ENCODE measurements at places on chromosomes 7 and 10. TPM values are rescaled to one million over a fixed set of nuclear protein-coding genes. Genes with fewer than 3 reads are reported as not detected.
A peak's percentile ranks its signal among the peaks of the same experiment; 100 is the strongest.

- H3K4me3 ChIP-seq, result no peak overlapping the region
- peaks cover 4% of the 10 kb centered on the region for H3K4me1 ChIP-seq
- H3K27ac ChIP-seq, result no peak overlapping the region
- H3K36me3 ChIP-seq, result no peaks in the 10 kb centered on the region
Observed at GRCh38 chr10:111593578-111593977, 516.7 kb downstream of the ADRA2A start.

FAM25G gene
- total RNA-seq, result not detected

DNA sequence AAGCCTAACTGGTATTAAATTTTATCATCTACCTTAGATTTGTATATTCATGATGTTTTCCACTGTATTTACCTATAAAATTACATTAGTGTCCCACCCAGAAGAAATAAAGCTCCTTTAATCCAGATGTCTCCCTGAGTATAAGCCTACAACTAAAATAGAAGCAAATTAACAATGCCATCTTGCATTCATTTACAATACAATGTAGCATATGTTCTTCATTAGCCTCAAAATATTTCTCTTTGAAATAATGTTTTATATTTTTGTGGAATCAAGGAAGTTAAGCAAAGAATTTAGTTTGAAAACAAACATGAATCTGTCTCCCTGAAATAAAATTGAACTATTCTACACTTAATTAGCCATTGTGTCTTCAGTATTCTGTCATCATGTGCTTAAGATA, 112.3 kb downstream of the CACNA2D1 start:
- no peak overlapping the region for H3K27ac ChIP-seq
- H3K36me3 ChIP-seq, result no peaks in the 10 kb centered on the region
- H3K4me1 ChIP-seq, result peaks cover 4% of the 10 kb centered on the region
- H3K27me3 ChIP-seq, result no peaks in the 10 kb centered on the region
- H3K4me3 ChIP-seq, result no peak overlapping the region

ADCYAP1R1 gene
- 2.8 TPM for total RNA-seq

ADAMTS14 gene
- 0.29 TPM for total RNA-seq

- no peaks in the 10 kb centered on the region for H3K36me3 ChIP-seq
- no peak for DNase-seq
- H3K4me3 ChIP-seq, result peak overlapping the region; percentile 31
- H3K27ac ChIP-seq, result no peak overlapping the region
- peaks cover 4% of the 10 kb centered on the region for H3K27me3 ChIP-seq
Observed at GRCh38 chr10:91745090-91745831, 53.0 kb upstream of the TNKS2 start.

GRCh38 chr10:25261110-25261509, 86.3 kb downstream of the GPR158 start:
- no peak for DNase-seq
- H3K4me3 ChIP-seq, result no peak overlapping the region
- no peaks in the 10 kb centered on the region for H3K36me3 ChIP-seq

DNA sequence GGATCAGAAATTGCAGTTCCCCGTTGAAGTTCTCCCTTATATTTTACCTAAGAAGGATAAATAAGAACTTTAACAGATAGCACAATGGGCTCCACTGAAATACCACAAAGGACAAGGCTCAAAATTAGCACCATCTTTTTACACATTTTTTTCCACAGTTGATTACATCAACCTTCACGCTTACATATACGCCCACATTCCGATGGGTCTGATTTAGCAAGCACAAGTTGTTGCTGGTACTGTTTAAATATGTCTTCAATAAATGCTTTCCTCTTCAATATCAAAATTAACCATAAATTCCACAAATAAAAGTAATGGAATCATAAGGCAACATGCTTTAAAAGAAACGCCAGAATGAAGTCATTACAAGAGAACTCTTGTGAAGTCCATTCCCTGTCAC, 79.5 kb downstream of the NEBL start:
- H3K4me1 ChIP-seq, result no peaks in the 10 kb centered on the region
- H3K27me3 ChIP-seq, result no peaks in the 10 kb centered on the region
- no peak for DNase-seq

DNA sequence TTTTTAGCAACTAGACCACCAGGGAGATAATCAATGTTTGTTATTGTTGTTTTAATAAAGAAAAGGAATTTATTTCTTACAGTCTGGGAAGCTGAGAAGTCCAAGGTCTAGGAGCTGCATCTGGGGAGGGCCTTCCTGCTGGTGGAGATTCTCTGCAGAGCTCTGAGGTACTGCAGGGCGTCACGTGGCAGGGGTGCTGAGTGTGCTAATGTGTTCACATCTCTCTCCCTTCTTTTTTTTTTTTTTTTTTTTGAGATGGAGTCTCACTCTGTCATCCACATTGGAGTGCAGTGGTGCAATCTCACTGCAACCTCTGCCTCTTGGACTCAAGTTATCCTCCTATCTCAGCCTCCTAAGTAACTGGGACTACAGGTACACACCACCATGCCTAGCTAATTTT, 150.9 kb upstream of the TRIM24 start:
- H3K27me3 ChIP-seq, result no peaks in the 10 kb centered on the region
- no peak for DNase-seq
- no peak overlapping the region for H3K27ac ChIP-seq
- peaks cover 3% of the 10 kb centered on the region for H3K4me1 ChIP-seq
- H3K4me3 ChIP-seq, result no peak overlapping the region

HDAC9 gene
- 6.8 TPM for total RNA-seq

DNA sequence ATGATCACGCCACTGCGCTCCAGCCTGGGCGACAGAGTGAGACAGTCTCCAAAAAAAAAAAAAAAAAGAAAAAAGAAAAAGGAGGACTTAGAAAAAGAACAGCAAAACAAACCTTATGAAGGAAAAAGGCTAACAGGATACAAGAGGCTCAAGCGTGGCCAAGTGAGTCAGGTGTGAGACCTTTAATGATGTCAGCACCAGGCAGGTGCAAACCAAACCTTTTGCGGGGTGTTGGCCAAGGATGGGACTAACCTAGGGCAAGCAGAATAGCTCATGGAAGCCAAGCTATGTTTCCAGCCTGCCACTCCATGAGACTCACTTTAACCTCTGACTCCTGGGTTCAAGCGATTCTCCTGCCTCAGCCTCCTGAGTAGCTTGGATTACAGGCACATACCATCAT, 11.3 kb upstream of the GNA12 start:
- H3K27ac ChIP-seq, result no peak overlapping the region
- no peak for DNase-seq
- H3K36me3 ChIP-seq, result no peaks in the 10 kb centered on the region
- H3K27me3 ChIP-seq, result no peaks in the 10 kb centered on the region

ASB13 gene
- total RNA-seq, result 13.9 TPM

CCDC126 gene
- 11.1 TPM for total RNA-seq

GPR85 gene
- total RNA-seq, result 5.0 TPM

DNA sequence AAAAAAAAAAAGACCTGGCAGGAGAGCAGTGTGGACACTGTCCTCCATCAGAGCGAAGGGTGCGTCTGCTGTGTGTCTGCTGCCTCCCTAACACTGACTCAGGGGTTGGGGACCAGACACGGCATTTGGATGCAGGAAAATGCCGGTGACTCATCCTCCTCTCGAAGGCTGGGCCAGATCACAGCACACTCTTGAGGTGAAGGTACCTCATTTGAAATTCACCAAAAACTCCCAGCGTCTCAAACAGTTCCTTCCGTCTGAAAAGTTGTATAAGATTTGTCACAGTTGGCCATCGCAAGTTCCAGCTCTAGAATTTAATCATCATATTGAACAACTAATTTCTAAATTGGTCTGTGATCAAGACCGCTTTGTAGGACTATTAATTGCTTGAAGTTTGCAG, 118.1 kb upstream of the LYZL2 start:
- peaks cover 17% of the 10 kb centered on the region for H3K4me1 ChIP-seq
- H3K27me3 ChIP-seq, result peaks cover 33% of the 10 kb centered on the region
- no peak for DNase-seq

PTEN gene
- total RNA-seq, result 80.6 TPM

DNA sequence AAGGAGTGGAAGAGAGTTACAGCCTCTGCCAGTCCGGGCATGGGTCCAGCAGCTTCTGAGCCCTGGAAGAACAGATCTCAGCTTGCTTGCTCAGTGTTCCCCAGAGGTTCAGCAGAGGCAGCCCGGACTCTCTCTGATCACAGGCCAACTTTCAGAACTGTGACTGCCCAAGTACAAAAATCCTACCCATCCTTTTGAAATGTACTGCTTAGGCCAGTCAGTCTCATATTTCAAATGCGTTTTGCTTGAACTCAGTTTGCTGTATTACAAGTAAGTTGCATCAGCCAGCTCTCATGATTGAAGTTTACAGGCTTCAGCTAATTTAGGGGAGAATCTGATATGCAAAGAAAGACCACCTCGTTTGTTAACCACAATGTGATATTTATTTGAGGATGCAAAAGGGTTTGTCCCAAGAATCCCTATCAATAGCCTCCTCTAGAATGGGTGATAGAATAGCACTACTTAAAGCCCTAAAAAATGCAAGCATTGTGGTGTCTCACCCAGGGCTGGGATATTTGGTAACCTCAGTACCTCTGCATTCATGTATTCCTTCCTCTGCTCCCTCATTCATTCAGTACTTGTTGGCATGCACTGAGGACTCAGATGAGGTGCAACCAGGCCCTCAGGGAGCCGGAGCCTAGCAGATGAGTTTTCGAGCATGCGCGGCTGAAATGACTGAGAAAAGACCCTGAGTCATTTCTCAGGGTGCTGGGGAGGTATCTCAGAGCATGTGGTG, 7.0 kb downstream of the AIMP2 start:
- peaks cover 20% of the 10 kb centered on the region for H3K4me1 ChIP-seq
- no peaks in the 10 kb centered on the region for H3K27me3 ChIP-seq
- peak overlapping the region; percentile 81 for H3K27ac ChIP-seq
- no peak overlapping the region for H3K4me3 ChIP-seq

- peak overlapping the region; percentile 15 for H3K27ac ChIP-seq
- peaks cover 3% of the 10 kb centered on the region for H3K27me3 ChIP-seq
- H3K36me3 ChIP-seq, result no peaks in the 10 kb centered on the region
- peak overlapping the region; percentile 16 for H3K4me3 ChIP-seq
Observed at GRCh38 chr7:148622887-148623585, 32.5 kb downstream of the C7orf33 start.

DNA sequence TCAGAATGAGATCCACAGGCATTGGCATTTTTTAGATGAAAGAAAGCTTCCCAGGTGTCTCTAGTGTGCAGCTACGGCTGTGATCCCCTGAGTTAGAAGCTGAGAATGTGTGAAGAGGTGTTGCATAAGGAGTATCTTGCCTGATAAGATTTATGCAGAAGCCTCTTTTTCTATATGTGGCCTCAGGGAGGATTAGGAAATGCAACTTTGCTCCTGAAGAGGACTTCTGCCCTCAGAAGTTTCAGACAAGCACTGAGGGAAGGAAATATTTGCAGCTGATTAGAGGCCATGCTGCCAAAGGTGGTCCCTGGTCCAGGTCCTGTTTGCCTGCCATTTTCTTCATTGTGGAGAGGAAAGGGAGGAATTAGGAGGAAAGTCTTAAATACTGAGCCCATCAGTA, 551.8 kb downstream of the PHTF2 start:
- no peak for DNase-seq
- H3K27ac ChIP-seq, result no peak overlapping the region
- no peak overlapping the region for H3K4me3 ChIP-seq
- H3K36me3 ChIP-seq, result no peaks in the 10 kb centered on the region
- peaks cover 10% of the 10 kb centered on the region for H3K4me1 ChIP-seq

- no peaks in the 10 kb centered on the region for H3K4me1 ChIP-seq
- DNase-seq, result no peak
- H3K36me3 ChIP-seq, result no peaks in the 10 kb centered on the region
- H3K27ac ChIP-seq, result no peak overlapping the region
- no peaks in the 10 kb centered on the region for H3K27me3 ChIP-seq
- H3K4me3 ChIP-seq, result no peak overlapping the region
Observed at GRCh38 chr10:19003341-19003740, 45.3 kb upstream of the MALRD1 start.

- H3K27me3 ChIP-seq, result peaks cover 14% of the 10 kb centered on the region
- peaks cover 5% of the 10 kb centered on the region for H3K4me1 ChIP-seq
- no peaks in the 10 kb centered on the region for H3K36me3 ChIP-seq
- no peak for DNase-seq
- no peak overlapping the region for H3K4me3 ChIP-seq
Observed at GRCh38 chr10:128973221-128973620, 493.8 kb upstream of the MGMT start.

UNC5B gene
- 22.4 TPM for total RNA-seq

CCDC172 gene
- total RNA-seq, result not detected

DNA sequence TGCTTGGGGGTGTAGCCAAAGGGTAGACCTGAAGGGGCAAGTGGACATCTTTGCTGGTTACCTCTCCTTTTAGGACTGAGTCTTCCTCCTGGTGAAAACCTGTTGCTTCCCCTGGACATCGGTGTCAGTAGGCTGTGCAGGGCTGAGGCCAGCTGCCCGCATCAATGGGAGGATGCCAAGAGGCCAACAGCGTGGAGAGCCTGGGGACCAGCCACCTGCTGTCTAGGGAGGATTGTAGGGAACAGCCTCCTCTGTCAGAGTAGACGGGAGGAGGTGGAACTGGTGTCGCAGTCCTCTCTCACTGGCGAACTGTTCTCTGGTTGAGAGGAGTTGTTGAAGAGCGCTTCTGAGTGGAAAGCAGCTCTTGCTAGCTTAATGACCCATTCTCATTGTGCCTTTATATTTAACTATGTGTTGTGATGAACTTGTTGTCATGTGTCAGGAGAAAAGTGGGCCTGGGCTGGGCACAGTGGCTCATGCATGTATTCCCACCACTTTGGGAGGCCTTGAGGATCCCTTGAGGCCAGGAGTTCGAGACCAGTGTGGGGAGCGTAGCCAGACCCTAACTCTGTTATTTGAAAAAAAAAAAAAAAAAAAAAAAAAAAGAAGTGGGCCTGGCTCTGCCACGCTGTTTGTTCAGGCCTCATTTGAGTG, 1.8 kb downstream of the SUFU start:
- DNase-seq, result no peak
- H3K4me3 ChIP-seq, result peak overlapping the region; percentile 67
- H3K36me3 ChIP-seq, result peaks cover 14% of the 10 kb centered on the region
- H3K27ac ChIP-seq, result no peak overlapping the region

DNA sequence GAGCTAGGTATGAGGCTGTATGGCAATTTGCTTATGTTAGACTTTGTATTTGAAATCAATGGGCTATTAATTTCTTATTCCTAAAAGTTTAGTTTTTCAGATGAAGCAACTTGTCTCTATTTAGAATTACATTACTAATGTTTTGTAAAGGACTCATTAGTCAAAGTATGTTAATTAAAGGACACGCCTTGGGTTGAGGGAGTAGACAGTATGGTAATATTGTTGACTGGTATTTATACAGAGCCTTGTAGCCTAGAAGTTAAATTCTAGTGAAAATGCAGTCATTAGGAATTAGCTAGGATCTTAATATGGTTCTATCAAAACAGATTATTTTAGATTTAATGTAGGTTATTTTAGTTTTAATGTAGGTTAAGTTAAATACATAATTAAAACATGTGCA, 6.2 kb downstream of the CDK14 start:
- H3K4me1 ChIP-seq, result peaks cover 21% of the 10 kb centered on the region
- no peak overlapping the region for H3K4me3 ChIP-seq
- no peak for DNase-seq
- no peak overlapping the region for H3K27ac ChIP-seq
- H3K27me3 ChIP-seq, result no peaks in the 10 kb centered on the region
- peaks cover 3% of the 10 kb centered on the region for H3K36me3 ChIP-seq

GRCh38 chr7:27955596-27955995, 215.6 kb downstream of the TAX1BP1 start:
- peaks cover 3% of the 10 kb centered on the region for H3K27me3 ChIP-seq
- no peak overlapping the region for H3K27ac ChIP-seq
- no peaks in the 10 kb centered on the region for H3K36me3 ChIP-seq
- DNase-seq, result no peak

PPP1R17 gene
- total RNA-seq, result 4.5 TPM
